GM04503 (cell line): ENCODE measurements at places on chromosomes 5 and 9.

DNA sequence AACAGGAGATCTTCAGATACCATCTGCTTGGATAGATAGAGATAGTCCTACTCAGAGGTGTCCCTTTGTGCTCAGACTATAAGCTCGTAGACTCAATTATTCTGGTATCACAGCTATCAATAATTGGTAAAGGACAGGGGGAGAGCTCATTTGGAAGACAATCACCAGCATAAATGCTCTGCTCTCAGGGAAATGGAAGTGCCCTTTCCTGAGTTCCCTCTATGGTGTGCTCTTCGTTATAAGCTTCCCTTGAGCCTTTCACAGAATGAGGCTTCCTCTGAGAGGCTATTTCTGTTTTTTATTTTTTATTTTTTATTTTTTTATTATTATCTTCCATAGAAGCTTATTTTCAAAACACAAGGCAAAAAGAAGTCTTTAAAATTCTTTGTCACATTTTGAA, 1155.7 kb upstream of the DMAC1 start:
- no peak for DNase-seq

DNA sequence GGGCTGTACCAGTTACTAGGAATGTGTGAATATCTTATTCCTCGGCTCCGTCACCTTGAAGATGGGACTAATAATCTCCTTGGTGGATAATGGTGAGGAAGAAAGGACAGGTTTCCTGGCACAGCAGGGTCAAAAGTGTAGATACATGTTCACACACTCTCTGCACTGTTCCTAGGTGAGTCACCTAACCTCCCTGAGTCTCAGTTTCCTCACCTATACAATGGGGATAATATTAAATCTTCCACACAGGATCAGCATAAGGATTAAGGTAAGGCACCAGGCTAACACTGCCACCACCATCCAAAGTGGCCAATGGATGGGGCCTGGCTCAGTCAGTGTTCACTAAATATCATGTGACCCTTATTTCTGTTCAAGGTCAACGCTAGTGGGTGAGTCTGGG, 66.9 kb downstream of the PSMB7 start:
- DNase-seq: no peak

DNA sequence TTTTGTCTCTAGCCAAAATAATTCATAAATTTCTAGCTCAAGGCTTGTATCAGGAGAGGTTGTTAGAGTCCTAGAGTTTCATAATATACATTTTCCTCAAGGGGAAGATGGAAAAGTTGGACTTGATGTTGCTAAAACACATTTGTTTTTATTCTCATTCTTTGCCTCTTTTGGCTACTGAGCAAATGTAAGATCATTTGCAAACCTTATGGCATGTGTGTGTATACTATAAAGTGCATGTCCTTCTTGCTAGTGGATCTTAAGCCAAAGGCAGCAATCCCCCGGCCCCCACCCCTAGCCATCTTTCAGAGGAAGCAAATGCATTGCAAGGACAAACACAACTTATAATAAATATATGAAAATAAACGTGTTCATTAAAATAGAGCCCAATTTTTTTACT, 43.0 kb downstream of the ADAMTSL1 start:
- DNase-seq: no peak

DNA sequence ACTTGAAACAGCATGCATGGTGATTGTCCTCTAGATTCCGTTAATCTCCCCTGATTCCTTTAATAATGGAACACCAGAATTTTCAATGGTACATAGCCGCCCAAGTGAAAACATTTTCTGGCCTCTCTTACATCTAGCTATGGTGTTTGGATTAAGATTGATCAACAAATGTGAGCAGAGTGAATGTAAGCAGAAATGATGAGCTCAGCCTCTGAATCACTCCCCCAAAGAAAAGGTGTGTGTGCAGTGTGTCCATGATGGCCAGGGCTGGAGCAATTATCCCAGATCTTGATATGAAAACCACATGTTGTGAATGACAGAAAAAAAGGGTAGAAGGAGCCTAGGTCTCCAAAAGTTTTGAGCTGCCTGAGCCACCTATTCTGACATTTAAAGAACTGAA, 55.3 kb downstream of the OR2K2 start:
- no peak for DNase-seq

DNA sequence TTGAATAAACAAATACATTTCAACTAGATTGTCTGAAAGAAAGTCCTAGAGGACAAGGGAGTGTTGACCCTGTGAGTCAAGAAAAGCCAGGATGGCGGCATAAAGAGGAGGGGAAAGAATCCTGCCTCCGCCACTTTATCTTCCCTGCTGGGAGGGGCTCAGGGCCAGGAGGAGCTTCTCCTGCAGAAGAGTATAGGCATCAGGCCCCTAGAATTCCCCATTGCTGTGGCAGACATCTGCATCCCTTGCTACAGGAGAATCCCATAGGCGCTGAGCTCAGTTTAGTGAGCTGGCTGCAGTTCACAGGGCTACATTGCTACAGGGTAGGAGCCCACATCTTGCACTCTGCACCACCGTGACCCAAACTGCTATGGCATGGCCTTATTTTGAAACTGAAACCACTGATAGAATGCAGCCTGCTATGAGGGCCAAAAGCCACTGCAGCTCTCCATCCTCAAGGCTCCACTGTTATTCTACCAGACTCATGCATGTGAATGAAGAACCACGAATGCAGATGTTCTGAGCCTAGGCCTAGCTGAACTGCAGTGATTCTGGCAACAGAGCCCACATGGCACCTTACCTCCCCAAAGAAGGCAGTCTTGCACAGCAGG, 941.4 kb upstream of the CTNND2 start:
- no peak for DNase-seq

DNA sequence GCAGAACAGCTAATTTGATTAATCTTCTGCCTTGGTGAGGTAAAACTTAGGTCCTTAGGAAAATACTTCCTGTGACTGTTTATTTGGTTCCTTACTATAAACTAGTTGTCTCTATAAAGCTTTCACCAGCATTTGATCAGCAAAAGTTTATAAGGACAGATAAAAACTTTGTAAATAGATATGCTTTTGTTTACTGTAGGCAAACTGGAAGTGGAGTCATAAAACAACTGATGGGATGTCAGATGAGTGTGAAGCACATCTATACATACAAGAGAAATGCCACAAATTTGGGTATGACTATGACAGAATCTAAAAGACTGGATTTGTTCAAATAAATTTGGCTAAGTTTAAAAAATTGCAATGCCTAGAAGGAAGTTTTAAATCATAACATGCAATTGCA, 5.5 kb downstream of the PTGER4 start:
- no peak for DNase-seq

- no peak for DNase-seq
These were observed 80.3 kb downstream of the OSMR start for GRCh38 chr5:38926121-38926520.

- DNase-seq: no peak
These were observed 58.5 kb downstream of the GOLM1 start for GRCh38 chr9:86040861-86041155.

DNA sequence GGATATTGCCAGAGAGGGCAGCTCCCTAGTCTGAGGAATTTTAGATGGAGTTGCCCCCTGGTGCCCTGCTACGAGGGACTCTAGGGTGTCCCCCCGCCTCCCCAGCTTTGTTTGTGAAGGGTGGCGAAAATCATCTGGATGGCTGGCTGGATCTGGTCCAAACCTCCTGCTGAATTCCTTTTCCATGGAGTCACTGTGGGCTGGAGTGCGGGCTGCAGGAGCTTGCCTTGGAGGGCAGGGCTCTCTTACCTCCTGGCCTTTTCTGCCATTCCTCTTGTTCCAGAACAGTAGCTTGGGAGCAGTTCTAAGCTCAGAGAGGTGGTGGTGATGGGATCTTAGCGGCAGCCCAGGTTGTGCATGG, 2.1 kb downstream of the SYNPO start:
- no peak for DNase-seq

GRCh38 chr9:18710065-18710464, 236.1 kb downstream of the ADAMTSL1 start:
- DNase-seq: no peak

- DNase-seq: no peak
These were observed 180.7 kb downstream of the ERCC6L2 start for GRCh38 chr9:96056226-96056625.

DNA sequence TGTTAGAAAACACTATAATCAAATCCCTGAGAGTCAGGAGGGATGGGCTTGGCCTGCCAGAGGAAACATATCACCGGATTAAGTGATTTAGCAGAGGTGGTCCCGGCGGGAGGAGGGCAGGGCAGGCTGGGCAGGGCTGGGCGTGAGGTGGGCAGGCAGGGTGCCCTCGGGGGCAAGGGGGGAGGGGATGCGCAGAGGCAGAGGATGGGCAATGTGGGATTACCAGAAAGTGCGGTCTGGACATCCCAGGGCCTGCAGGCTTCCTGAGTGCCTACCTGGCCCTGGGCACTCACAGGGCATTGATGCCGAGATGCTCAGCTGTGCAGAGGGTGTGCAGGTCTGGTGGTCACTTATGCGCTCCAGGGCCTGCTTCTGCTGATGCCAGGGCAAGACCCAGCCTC, 115.2 kb downstream of the ADAMTS2 start:
- DNase-seq: no peak

GRCh38 chr5:35990941-35991611, at the start of gene UGT3A1:
UGT3A1 (minus strand) TSS chr5:35991390; CDS start chr5:35991240, 150 bp downstream.
- no peak for DNase-seq

DNA sequence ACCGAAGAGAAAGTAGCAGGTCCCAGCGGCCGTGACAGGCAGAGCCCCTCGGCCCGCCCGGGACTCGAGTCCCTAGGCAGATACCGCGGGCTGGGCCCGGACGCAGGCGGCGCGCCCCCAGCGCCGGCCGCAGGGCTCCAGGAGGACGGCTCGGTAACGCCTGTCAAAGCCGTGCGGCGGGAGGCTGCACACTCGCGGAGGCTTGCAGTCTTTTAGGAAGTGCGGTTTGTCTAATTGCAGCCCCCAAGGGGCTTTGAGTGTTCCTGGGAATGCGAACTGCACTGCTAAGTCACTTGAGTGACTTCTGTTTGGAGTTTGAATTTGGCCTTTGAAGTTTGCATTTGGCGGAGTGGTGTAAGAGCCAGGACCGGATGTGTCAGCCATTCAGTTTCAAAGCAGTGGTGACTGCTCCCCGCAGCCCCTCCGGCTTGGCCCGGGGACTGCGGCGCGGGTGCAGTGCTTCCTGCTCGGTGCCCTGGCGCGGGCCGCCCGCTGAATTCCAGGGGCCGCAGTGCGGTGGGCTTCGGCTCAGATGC, 1.3 kb downstream of the MAP3K1 start:
- no peak for DNase-seq

- DNase-seq: peak; percentile 46
These were observed 1.7 kb upstream of the ALDH1A1 start for GRCh38 chr9:72954431-72955125.

GRCh38 chr5:80238097-80238496, 17.8 kb downstream of the SERINC5 start:
- DNase-seq: no peak

DNA sequence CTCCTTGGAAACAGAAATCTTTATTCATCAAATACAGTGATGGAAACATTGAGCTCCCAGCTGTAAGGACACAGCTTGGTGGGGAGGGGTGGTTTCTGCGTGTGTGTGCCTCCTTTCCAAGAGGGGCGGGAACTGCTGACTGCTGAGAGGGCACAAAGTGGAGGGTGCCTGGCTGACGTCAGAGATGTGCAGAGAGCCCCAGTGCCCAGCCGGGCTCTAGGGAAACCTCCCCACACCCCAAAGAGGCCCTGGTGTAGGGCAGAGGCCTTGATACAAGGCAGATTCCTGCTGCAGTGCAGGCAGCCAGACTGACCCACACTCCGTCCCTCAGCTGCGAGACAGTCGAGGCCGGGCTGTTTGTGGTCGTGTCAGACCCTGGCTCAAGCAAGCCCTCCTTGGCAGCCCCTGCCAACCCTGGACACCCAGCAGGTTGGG, 191.0 kb downstream of the CACNA1B start:
- DNase-seq: no peak

DNA sequence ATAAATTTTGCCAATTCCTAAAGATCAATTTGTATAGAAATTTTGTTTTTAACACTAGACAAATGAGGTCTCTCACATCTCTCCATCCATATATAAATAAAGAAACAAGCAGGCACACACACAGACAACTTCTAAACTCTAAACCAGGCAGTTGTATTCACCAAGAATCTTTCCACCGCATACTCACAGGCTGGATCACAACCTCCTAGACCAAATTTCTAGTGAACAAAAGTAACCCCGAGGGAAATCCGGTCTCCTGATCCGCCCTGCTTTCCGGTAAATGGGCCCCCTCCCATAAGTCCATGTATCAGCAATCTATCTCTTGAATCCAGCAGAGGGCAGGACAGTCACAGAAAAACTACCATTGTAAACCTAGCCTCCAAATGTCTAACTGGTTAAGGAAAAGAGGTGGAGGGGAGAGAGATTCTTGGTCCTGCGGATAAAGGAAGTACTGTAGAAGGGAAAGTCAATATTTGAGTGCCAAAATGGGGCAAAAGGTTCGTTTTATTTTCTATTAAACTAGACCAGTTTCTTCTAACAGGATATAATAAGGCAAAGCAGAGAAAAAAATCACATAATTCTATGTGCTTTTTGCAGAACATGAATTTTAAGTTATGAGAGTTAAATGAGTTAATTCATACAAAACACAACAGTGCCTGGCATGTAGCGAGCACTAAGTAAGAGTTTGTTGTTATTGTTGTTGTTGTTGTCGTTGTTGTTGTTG, 4.8 kb upstream of the SMU1 start:
- peak; percentile 31 for DNase-seq

DNA sequence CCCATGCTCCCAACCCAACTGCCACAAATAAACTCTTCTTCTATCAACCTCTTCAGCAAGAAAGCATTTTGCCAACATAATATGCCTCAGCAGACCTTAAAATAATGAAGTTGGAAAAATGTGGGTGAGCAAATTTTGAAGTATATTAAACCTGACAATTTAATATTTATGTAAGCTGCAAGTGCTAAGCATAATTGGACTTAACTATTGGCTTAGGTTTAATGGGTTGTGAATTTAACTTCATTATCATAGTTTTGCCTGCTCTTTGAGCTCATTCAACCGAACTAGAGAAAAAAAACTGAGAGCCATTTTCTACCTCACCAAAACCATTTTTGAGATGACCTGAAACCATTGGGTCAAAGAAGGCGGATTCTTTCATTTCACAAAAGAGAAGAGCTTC, 805.5 kb upstream of the DMAC1 start:
- no peak for DNase-seq
